ENCODE measurements at places on chromosomes 3 and 15. TPM values are rescaled to one million over a fixed set of nuclear protein-coding genes. Genes with fewer than 3 reads are reported as not detected.
A peak's percentile ranks its signal among the peaks of the same experiment; 100 is the strongest.

- no peak for DNase-seq
Observed at GRCh38 chr3:188253800-188254452, 100.0 kb downstream of the LPP start.

- no peak for DNase-seq
Observed at GRCh38 chr3:112633191-112633590, 7.8 kb downstream of the CCDC80 start.

GRCh38 chr3:117322866-117323265, 613.3 kb downstream of the TUSC7 start:
- no peak for DNase-seq

DNA sequence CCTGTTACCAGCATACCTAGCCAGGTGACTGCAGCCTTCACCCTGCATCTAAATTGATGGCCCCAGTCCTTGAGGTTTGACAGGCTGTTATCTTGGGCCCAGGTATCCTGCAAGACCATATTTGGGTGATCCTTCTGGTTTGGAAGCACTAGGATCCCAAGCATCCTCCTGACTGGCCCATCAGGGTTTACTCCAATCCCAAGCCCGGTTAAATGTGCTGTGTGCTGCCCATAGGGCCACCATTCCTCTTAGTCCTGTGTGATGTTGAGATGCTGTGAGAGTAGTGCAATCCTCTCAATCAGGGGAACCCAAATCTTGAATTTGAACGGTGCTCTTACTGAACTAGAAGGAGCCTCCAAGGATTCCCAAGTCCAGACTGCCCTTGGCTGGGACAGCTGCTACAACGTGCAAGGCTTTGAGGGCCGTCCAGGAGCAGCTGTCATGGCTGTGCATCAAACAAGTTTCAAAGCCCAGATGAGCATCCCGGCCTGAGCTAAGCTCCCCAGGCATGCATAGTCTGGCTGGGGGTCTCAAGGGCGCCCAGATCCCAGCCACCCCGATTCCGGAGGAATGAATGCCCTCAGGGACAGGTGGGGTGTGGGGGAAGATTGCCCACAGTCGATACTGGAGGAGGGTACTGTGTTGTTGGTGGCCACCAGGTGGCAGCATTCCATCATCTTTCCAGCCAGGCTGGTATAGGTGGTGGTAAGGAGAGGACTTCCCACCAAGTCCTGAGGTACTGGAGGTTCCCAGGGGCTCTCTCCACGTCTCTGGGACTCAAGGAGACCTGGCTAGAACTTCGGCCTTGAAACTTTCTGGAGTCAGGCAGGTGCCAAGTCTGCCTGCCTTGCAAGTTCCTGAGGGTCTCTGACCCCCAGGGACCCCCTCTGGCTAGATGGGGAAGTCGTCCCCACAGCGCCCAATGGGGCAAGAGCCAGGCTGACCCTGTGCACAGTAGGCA, 32.6 kb downstream of the RBM5 start:
- peak; percentile 77 for DNase-seq

DNA sequence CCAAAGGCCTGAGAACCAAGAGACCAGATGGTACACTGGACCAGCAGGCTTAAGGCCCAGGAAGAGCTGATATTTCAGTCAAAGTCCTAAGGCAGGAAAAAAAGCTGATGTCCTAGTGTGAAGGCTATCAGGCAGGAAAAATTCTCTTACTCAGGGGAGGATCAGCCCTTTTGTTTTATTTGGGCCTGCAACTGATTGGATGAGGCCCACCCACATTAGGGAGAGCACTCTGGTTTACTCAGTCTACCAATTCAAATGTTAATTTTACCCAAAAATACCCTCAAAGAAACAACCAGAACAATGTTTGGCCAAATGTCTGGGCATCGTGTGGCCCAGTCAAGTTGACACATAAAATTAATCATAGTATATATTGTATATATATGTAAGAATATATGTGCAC, 24.5 kb upstream of the MYRIP start:
- no peak for DNase-seq

DNA sequence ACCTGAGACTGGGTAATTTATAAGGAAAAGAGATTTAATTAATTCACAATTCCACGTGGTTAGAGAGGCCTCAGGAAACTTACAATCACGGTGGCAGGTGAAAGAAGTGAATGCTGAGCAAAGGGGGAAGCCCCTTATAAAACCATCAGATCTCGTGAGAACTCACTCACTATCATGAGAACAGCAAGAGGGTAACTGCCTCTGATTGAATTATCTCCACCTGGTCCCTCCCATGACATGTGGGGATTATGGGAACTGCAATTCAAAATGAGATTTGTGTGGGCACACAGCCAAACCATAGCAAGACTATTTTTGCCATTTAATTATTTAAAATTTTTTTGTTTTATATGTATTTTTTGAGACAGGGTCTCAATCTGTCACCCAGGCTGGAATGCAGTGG, 27.0 kb upstream of the KCTD6 start:
- no peak for DNase-seq

GRCh38 chr3:13379201-13379830, 40.8 kb downstream of the NUP210 start:
- no peak for DNase-seq

GRCh38 chr15:69626095-69627066, 173.8 kb downstream of the RPLP1 start:
- no peak for DNase-seq

- DNase-seq, result no peak
Observed at GRCh38 chr15:72229076-72229946, 1.7 kb downstream of the PKM start.

- DNase-seq, result no peak
Observed at GRCh38 chr3:157121522-157121921, 38.4 kb downstream of the CCNL1 start.

- no peak for DNase-seq
Observed at GRCh38 chr15:88621789-88622604, 857 bp downstream of the AEN start.

DNA sequence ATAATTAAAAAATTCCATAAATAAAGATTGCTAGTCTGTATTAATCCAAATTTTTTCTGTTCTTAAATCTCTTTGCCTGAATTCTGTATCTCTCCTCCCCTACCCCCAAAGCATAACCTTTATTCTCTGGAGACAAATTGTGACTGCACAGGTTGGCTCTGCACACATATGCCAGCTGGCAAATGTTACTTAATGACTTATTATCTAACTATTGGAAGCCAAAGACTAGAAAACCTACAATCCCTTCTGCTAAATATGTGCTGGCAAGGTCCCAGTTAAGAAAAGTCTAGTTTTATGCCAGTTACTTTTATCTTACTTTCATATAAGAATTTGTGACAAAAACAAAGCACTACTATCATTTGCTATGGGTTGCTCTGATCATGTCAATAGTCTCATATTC, 569.3 kb downstream of the MECOM start:
- DNase-seq, result no peak

DNA sequence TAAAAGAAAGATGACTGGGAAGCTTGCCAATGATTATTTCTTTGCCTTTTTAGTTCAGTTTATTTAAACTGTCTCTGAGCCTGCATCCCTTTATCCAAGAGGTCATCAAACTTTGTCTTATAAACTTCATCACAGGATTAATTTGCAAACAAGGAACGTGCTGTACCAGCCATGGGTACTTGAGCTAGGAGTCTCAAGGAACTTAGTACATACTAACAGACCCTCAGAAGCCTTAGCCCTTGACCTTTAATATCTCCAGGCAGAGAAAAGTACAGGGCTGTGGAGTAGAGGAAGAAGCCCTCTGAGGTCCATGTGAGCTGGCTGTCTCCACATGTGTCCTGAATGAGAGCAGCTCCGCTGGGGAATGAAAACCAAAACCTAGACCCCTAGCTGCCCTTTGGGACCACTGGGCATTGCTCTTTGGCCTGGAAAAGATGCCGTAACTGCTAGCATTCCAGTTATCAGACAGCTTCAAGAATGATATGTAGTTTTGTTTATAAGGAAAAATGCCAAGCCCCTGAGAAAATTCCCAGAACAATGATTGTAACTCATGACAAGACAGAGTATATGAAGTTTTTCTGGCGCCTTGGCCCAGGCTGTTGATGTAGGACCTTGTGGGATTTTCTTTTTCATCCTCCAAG, 92.1 kb downstream of the ASB7 start:
- DNase-seq, result no peak

DNA sequence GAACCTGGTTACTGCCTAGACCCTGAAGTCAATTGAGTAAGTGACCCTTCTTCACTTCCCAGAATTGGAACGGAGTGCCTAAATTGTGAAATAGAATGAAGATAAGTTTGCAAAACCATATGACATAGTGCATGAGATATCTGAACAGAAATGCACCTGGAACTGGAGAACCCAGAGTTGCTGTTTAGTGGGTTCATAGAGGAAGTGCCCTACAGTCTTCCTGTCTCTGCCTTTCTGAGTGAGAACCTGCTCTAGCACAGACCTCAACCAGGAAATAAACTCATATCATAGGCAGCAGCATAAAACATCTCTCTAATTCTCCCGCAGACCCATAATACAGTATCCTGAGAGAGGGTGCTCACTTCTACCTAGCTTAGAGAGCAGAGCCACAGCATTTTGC, 82.9 kb downstream of the EOMES start:
- DNase-seq, result no peak

- DNase-seq, result no peak
Observed at GRCh38 chr3:124486324-124486723, 243.9 kb upstream of the UMPS start.

GRCh38 chr3:127729556-127730056, 56.9 kb downstream of the ABTB1 start:
- DNase-seq, result peak; percentile 13

- no peak for DNase-seq
Observed at GRCh38 chr3:27454914-27455313, 29.3 kb downstream of the SLC4A7 start.

GRCh38 chr3:107271787-107272387, 105.4 kb upstream of the CCDC54 start:
- DNase-seq, result peak; percentile 9

DNA sequence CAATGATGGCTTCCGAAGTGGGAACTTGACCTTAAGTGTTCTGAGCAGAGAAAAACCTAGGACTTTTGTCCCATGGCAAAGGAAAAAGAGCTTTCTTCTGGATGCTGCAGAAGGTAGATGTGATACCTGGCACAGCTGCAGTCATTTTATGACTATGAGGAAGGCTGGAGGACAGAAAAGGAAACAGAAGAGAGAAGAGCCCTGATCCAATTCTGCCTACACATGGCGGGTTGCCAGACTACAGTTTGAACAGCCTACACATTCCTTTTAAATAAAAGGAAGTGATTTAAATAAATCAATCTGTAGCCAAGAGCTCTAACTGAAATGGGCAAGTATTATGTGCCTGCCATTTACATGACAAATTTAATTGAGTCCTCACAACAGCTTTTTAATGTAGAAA, 43.6 kb upstream of the CHRNB4 start:
- DNase-seq, result no peak

The PEX11A gene
- not detected for total RNA-seq

The COL6A5 gene
- 4.9 TPM for total RNA-seq

The CADPS gene
- total RNA-seq, result not detected

The FSIP1 gene
- total RNA-seq, result 0.29 TPM

The LXN gene
- 0.34 TPM for total RNA-seq

The DNAJC17 gene
- total RNA-seq, result 31.2 TPM

The TBC1D5 gene
- total RNA-seq, result 25.6 TPM
